ENCODE measurements at places on chromosomes 4 and X. TPM values are rescaled to one million over a fixed set of nuclear protein-coding genes. Genes with fewer than 3 reads are reported as not detected.

DNA sequence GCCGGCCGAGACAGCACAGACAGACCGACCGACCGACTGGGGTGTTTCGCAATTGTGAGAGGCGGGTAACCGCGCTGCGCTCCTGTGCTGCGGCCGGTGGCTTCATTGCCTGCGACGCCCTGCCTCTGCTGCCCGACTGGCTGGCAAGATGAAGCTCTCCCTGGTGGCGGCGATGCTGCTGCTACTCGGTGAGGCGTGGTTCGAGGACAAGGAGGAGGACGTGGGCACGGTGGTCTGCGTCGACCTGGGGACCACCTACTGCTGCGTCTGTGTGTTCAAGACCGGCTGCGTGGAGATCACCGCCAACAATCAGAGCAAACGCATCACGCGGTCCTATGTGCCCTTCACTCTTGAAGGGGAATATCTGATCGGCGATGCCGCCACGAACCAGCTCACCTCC, 565.7 kb upstream of the SMIM31 start:
- no peak for DNase-seq

- DNase-seq, result no peak
Measured at GRCh38 chrX:153769865-153770600, 6.0 kb downstream of the PLXNB3 start.

DNA sequence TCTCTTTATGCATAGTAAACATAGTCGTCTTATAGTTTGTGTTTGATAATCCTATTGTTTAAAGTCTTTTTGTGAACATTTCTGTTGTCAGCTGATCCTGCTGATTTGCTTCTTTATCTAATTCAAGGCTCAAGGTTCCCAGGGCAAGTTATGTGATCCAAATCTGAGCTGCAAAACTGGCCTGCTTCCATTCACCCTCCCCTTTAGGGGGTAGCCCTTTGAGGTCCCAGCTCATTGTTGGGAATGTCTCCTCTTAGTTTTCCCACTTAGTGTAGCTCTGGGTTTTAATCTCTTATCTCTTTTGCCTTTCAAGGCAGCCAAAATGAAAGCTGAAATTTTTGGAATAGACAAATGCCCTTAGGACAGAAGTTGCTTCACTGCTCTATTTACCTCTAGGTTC, 40.2 kb upstream of the MAGED1 start:
- no peak for DNase-seq

- no peak for DNase-seq
Measured at GRCh38 chrX:101550362-101550750, at the start of gene ARMCX1. ARMCX1 (plus strand) TSS chrX:101550547; CDS start chrX:101552931, 2,384 bp downstream.

GRCh38 chr4:17941731-17942130, 79.8 kb downstream of the LCORL start:
- no peak for DNase-seq

- DNase-seq, result no peak
Measured at GRCh38 chrX:94123062-94123461, 449.1 kb downstream of the FAM133A start.

GRXCR1 gene
- not detected for total RNA-seq

GLRA3 gene
- total RNA-seq, result not detected

Data from mesenteric fat pad (tissue), 1 donor.